ENCODE measurements at places on chromosomes 7 and 10. TPM values are rescaled to one million over a fixed set of nuclear protein-coding genes. Genes with fewer than 3 reads are reported as not detected.

The GSTO2 gene
- 1.6 TPM for total RNA-seq

The SLC26A5 gene
- total RNA-seq = not detected

The OPN1SW gene
- not detected for total RNA-seq

The GTF2IRD1 gene
- total RNA-seq = 29.7 TPM

The GPR37 gene
- total RNA-seq = not detected

The TNPO3 gene
- 71.7 TPM for total RNA-seq

The GBX1 gene
- total RNA-seq = not detected

The VGF gene
- total RNA-seq = 1.5 TPM

The CTAGE6 gene
- not detected for total RNA-seq

The MMP21 gene
- not detected for total RNA-seq

The UBTD1 gene
- 2.0 TPM for total RNA-seq

The HMX2 gene
- total RNA-seq = 2.4 TPM

The CAV1 gene
- total RNA-seq = not detected

The CREB3L2 gene
- 95.7 TPM for total RNA-seq

The HOGA1 gene
- total RNA-seq = 0.25 TPM

The SOSTDC1 gene
- not detected for total RNA-seq

Measured in OCI-LY7 (cell line).